ENCODE measurements at places on chromosomes 11 and 22.
A peak's percentile ranks its signal among the peaks of the same experiment; 100 is the strongest.

DNA sequence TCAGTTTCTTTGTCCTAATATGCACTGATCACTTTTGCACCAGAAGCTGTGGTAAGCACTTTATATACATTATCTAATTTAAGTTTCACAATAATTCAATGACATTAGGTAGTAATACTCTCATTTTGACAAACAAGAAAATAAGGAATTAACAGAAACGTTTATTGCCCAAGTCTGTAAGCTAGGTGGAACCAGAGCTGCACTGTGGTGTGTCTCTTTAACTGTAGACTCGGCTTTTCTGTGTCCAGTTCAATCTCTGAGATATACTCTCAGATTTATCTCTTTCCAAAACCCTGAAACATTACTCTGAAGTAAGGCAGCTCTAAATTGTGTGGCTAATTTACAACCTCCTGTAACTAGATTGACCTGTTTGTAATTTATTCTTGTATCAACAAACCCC, 101.1 kb downstream of the MUC15 start:
- no peak for DNase-seq

- no peak for DNase-seq
Observed at GRCh38 chr11:74460065-74460464, 7.3 kb downstream of the KCNE3 start.

DNA sequence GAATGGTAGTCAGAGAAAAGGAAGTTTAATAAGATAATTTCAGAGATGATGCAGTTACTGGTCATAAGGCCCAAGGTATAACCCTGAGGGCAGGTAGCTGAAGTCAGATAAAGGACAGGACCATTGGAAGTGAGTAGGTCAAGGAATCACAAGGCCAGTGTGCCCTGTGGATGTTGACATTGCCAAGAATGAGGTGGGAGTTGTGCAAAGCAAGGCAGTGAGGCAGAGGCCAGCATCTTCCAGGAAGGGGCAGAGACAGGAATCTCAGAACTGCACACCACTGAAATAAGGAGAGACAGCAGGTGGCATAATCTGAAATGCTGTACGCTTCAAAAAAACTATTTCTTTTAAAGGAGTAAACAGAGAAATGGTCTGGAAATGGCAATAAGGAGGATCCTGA, 61.4 kb downstream of the ABTB2 start:
- no peak for DNase-seq

DNA sequence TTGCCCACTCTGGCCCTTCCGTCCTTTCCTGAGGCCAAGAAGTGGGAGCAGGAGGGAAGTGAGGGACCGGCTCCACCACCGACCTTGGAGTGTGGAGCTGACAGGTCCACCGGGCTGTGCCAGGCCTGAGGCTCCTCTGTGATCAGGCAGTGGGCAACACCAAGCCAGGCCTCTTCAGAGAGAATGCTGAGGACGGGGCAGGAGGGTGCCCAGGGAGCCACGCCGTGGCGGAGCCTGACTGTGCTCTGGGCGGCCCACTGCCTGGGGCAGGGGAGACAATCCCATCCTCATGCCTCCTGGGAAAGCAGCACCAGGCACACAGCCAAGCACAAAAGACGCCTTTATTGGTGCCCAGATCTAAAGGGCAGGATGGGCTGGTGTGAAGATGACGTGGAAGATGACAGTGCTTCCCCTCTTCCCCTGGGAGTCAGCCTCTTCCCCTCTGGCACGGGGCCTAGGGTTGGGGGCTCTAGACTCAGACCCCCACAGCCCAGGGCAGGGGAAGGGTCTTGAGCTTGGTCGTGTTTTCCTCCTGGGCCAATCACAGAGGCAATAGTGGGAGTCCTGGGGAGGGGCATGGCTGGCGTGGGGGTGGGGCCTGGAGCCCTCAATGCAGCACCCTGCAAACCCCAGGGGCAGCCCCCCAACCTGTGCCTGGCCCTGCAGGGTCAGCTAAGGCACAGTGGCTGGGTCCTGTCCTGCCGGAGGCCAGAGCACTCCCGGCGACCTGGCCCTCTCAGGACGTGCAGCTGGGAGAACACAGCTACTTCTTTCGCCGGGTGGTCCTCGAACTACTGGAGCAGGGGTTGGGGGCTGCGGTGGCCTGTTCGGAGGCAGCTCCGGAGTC, 4.7 kb downstream of the LMF2 start:
- no peak for DNase-seq

DNA sequence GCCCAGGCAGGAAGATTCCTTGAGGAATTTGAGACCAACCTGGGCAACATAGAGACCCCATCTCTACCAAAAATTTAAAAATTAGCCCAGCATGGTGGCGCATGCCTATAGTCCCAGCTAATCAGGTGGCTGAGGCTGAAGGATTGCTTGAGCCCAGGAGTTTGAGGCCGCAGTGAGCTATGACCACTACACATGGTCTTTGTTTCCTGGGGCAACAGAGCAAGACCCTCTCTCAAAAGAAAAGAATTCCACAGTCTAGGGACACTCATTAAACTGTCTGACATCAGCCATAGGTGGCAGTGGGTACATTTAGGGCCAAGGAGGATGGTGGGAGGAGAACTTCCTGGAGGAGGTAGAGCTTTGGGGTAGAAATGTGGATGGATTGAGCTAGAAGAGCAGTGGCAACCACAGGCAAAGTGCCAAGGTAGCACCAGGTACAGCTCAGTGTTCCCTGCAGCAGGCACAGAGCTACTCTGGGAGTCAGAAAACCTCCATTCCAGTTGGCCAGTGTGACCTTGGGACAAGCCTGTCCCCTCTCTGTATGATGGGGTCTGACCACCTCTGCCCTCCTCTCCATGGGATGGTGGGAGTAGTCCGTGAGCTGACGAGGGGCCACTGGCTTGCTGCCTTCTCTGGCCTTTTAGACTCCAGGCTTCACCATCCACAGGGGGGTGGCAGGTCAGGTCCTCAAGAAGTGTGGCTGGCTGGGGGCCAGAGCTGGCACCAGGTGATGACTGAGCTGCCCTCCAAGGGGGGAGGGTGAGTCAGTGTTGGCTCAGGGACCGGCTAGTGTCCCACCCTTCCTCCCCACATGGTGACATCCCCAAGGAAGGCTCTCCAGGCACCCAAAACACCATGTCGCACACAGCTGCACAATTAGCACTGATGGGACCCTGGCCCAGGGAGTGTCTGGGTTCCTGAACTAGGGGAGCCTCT, 3.7 kb upstream of the CLCF1 start:
- no peak for DNase-seq

- peak; percentile 84 for DNase-seq
Observed at GRCh38 chr11:74870485-74870884, 78.4 kb downstream of the XRRA1 start.

- DNase-seq: no peak
Observed at GRCh38 chr11:39817241-39817640, 1642.2 kb downstream of the LRRC4C start.

DNA sequence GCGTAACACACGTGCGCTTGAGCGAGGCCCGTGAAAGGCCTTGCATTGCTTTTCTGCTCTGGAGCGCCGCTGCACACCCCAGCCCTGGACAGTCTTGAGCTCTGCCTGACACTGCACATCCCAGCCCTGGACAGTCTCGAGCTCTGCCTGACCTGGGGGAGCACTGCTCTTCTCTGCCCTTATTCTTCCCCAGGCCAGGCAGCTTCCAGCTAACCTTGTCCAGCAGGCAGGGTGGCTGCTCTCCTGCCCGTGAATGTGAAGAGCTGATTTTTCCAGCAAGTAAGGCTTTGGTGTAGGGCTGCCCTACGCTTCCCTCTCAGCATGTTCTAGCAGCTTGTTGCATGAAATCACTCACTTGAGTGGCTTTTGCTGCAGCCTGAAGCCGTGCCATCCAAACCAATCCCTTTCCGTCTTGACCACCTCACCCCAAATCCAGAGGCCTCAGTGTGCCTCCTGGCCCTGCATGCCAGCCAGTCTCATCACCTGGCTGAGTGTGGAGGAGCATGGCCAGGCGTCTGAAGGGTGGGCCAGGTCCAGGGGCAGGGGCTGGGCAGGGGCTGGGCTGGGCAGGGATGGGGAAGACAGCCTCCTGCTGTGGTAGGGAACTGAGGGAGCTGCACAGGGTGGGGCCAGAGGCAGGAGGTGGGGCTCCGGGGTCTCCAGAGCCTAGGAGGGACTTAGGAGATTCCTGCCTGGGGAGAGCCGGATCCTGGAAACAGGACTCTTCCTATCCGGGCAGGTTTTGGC, 89.5 kb upstream of the B3GAT1 start:
- DNase-seq: no peak

DNA sequence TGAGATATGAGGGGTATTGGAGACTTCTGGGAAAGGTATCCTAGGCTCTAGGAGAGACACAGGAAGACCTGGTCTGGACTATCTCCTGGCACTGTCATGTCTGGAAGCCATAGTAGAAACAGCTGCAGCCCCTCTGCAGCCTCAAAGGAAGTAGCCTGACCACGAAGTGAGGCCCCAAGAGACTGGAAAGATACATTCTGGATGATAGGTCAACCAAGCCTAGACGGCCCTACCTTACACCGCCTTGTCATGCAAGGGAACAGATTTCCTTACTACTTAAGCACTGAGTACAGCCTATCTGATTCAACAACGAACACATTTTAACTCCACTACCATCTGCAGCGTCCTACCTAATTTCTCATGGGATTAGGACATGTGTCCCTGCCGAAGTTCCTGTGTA, 31.1 kb downstream of the UQCR10 start:
- DNase-seq: peak; percentile 12

- DNase-seq: no peak
Observed at GRCh38 chr11:111514216-111515031, at the start of gene HOATZ. TSS of gene HOATZ (plus strand) at chr11:111514778. CDS start at chr11:111514785, 7 bp downstream.

- no peak for DNase-seq
Observed at GRCh38 chr11:3126901-3127691, 38.0 kb downstream of the OSBPL5 start.

DNA sequence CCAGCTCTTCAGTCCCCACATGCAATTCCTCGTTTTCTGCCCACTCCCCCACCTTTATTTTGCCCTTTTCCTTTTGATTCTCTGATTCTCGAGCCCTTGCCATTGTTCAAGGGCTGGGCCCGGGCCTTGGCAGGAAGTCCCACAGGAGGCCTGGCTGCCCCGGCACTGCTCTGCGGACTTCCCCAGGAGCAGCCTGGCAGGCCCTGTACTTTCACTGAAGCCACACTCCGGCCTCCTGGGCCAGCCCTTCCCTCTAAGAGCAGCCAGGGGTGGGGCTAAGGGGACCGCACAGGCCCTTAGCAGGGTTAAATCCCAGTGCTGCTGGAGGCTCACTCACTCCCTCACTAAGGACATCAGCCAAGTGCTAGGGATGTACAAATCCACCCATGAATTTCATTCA, 4.1 kb downstream of the LRRC32 start:
- DNase-seq: no peak

DNA sequence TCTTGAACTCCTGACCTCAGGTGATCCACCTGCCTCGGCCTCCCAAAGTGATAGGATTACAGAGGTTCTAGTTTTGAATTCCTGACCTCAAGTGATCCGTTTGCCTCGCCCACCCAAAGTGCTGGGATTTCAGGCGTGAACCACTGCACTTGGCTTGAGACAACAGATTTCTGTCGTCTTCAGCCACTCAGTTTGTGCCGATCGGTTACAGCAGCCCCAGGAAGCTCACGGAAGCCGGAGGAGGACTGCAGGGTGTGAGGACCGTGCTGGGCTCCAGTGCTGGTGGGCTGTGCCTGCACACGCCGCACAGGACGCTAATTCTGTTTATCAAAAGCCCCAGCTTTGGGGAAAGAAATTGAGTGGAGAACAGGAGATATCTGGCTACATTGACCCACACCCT, 82.0 kb downstream of the CELSR1 start:
- DNase-seq: no peak

- no peak for DNase-seq
Observed at GRCh38 chr11:57552479-57552878, 15.0 kb downstream of the UBE2L6 start.

- DNase-seq: no peak
Observed at GRCh38 chr22:47533961-47534803, 771.7 kb downstream of the TBC1D22A start.

DNA sequence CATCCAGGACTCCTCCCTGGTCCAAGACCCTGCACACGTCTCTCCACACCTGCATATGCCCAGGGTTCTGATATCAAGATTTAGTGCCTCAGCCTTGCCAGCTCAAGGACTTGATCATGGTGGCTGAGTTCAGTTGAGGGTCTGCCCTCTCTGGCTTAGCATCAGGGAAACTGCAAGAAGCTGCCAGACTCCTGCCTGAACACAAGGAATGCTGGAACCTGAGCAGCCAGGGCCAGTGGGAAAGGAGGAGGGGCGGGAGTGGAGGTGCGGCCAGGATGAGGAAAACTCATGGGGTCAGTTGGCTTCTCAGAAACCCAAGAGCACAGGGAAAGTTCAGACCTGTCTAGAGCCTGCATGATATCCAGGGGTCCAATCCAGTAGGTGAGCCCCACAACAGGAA, 546.1 kb downstream of the BUD13 start:
- no peak for DNase-seq

DNA sequence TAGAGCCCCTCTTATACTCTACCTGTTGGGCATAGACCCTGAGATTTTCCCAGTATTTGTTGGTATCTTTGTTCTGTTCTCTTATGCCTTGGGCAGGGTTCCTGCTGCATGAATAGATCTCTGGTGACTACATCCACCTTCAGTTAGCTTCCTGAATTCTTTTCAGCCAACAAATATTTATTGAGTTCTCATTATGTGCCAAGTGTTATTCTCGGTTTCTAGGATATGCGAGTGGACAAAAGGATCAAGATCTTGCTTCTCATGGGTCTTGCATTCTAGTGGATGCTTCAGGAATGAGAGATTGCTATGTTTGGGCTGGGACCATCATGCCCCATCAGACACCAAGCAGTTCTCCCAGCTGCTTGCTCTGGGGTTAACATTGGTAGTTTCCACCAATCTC, 340.0 kb downstream of the METTL15 start:
- peak; percentile 38 for DNase-seq

DNA sequence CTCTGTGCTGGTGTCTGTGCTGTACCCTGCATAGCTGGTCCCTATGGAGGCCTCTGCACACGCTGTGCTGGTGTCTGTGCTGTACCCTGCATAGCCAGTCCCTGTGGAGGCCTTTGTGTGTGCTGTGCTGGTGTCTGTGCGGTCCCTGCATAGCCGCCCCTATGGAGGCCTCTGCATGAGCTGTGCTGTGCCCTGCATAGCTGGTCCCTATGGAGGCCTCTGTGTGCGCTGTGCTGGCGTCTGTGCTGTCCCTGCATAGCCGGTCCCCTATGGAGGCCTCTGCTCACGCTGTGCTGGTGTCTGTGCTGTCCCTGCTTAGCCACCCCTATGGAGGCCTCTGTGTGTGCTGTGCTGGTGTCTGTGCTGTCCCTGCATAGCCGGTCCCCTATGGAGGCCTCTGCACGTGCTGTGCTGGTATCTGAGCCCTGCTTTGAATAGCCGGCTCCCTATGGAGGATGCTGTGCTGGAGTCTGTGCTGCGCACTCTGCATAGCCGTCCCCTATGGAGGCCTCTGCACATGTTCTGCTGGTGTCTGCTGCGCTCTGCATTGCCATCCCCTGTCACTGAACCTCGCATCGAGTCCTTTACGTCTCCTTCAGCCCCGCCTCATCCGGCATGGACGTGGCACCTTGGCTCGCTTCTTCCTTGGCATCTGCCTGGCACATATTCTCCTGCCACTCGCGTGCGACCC, 6.2 kb downstream of the NADSYN1 start:
- no peak for DNase-seq

- no peak for DNase-seq
Observed at GRCh38 chr22:23388517-23388890, 191.6 kb downstream of the IGLL1 start.

- no peak for DNase-seq
Observed at GRCh38 chr11:58898106-58898505, 41.2 kb upstream of the GLYATL1 start.

Data from ELR (cell line).